ENCODE measurements at places on chromosomes 2 and 18. TPM values are rescaled to one million over a fixed set of nuclear protein-coding genes. Genes with fewer than 3 reads are reported as not detected.

The HOXD4 gene
- 8.7 TPM for total RNA-seq

The TCF7L1 gene
- 12.1 TPM for total RNA-seq

The SPP2 gene
- total RNA-seq, result not detected

The PLEKHB2 gene
- total RNA-seq, result 103 TPM

The MARCO gene
- total RNA-seq, result not detected

The SESTD1 gene
- total RNA-seq, result 47.9 TPM

The NAT8 gene
- total RNA-seq, result not detected

The C2orf15 gene
- total RNA-seq, result not detected

The DNAJC27 gene
- total RNA-seq, result 3.1 TPM

The MAP4K3 gene
- total RNA-seq, result 46.2 TPM

The CHST9 gene
- total RNA-seq, result not detected

The ST6GAL2 gene
- total RNA-seq, result not detected

The GKN2 gene
- total RNA-seq, result not detected

The ZSWIM2 gene
- total RNA-seq, result not detected

The DAW1 gene
- total RNA-seq, result 9.0 TPM

The FBLN7 gene
- 5.2 TPM for total RNA-seq

The MRPL19 gene
- total RNA-seq, result 81.0 TPM

The IGFBP2 gene
- 19.9 TPM for total RNA-seq

The REG1B gene
- total RNA-seq, result not detected

Measured in thoracic aorta endothelial cell (primary cell).